Activated CD4-positive, alpha-beta T cell treated with anti-CD3 and anti-CD28 coated beads, Interleukin-2, Interleukin-4, amounts not matched to agents 100 ng/mL and 50 ng/mL, durations not matched to agents 16 hours and 8 hours (primary cell): ENCODE measurements at places on chromosomes 12 and 14.

GRCh38 chr14:63362389-63362819 lies 43.7 kb upstream of the GPHB5 start:
- DNase-seq, result no peak

- no peak for DNase-seq
These were observed 11.4 kb downstream of the CLECL1 start for GRCh38 chr12:9721394-9722092.

GRCh38 chr14:56702515-56702914 lies 107.8 kb downstream of the OTX2 start:
- DNase-seq, result no peak

- no peak for DNase-seq
These were observed 207.0 kb downstream of the ATP23 start for GRCh38 chr12:58148405-58148804.

DNA sequence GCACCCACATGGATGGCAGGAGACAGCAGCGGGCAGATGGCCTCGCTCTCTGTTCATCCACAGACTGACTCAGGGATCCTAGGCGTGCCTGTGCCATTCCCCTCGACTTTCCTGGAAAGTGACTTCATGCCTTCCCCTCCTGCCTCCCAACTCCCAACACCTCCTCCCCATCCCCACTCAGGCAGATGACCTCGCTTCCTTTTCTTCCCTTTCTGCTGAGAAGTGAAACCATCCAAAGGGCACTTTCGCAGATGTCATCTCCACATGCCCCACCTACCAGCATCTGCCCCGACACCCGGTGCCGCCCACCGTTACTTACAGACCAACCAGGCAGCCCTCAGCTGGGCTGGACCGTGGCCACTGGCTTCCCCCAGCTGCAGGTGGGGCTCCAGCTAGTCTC lies 29.6 kb downstream of the BEGAIN start:
- no peak for DNase-seq

GRCh38 chr14:68981539-68981976 lies 2.5 kb upstream of the ACTN1 start:
- no peak for DNase-seq

DNA sequence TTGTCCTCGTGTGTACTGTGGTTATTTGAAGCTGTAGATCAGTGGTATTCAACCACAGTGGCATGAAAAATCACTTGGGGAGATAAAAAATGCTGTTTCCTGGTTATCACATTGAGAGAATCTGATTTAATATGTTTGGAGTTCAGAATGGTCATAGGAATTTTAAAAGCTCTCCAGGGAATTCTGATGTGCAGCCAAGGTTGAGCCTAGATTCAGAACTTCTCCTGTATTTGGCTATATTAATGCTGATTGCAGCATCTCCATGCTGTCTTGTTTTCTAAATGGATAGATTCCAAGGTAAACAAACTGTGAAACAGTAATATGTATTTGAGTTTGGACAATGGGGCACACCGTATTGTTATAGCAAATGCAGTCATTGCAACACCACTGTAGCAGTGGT lies 982.2 kb upstream of the FBXO33 start:
- no peak for DNase-seq

DNA sequence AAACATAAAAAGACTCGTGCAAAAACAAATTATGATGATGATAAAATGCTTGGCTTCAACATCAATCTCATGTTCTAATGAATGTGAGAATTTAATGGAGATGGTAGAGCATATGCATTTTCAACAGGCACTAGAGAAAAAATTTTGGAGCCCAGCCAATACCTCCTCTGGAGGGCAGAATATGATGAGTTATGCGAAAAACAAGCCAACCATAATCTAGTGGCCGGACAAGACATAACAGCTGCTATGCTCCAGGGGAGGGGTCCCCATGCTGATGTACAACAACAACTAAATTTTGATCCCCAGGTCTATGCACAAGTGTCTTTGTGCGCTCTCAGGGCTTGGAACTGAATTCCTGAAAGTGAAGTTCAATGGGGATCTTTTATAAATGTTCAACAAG lies 1197.5 kb downstream of the LRFN5 start:
- DNase-seq, result no peak
